ENCODE measurements at places on chromosomes 11 and 22. TPM values are rescaled to one million over a fixed set of nuclear protein-coding genes. Genes with fewer than 3 reads are reported as not detected.

- no peak for DNase-seq
Observed at GRCh38 chr22:31818481-31819392, 64.9 kb downstream of the DEPDC5 start.

OR2AT4 gene
- not detected for total RNA-seq

DNA sequence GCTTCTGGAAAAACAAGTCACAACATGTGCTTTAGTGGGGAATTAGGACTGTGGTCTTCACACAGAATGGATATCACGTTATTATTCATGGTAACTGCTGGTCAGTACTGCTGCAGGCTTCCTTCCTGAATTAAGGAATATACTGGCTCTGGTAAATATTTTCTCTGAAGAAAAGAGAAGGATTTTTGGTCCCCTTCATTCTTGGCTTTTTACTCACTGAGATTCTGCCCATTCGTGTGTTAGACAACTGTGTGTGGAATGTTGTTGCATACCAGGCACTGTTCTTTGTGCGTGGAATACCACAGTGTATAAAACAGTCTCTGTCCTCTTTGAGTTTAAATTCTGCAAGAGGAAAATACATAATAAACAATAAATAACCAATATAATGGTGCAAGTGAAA lies 80.3 kb downstream of the ALX4 start:
- no peak for DNase-seq

HTR3A gene
- not detected for total RNA-seq

GRCh38 chr22:17518406-17518805 lies 44.9 kb upstream of the SLC25A18 start:
- DNase-seq = no peak

KRTAP5-4 gene
- total RNA-seq = not detected

NCAPD3 gene
- 43.9 TPM for total RNA-seq

DNA sequence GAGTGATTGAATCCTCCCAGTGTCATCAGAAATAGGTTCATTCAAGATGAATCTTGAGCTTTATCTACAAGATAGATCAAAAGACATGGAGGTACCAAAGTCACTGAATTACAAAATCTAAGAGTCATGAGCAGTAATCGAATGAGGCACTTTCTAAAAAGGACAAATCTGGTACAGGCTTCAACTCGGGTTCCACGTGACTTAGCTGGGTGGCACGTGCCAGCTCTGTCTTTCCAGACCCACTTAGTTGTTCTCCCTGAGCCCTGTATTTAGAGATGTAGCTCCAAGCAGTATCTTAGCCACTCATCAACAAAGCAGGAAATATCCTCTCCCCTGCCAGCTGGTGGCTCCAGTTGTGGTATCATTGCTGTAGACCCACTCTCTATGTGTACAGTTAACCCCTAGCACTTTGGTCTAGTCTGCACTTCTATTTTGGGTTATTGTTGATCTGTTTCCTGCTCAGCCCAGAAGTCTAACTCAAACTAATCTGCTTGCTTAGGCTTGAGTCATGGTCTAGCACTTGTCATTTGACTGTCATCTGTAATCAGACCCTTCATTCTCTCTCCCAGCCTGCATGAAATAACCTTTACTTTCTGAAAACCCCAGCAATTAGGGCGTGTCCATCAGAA lies 528.7 kb downstream of the ETS1 start:
- no peak for DNase-seq

OR10D3 gene
- not detected for total RNA-seq

GRCh38 chr22:45072322-45072903 lies 62.6 kb upstream of the PHF21B start:
- DNase-seq = peak; percentile 91

GRCh38 chr22:20729194-20729593 lies 44.7 kb upstream of the SERPIND1 start:
- no peak for DNase-seq

SPINDOC gene
- 26.2 TPM for total RNA-seq

NXPE4 gene
- total RNA-seq = not detected

MALAT1 gene
- total RNA-seq = 283 TPM

CASP1 gene
- 2.3 TPM for total RNA-seq

- peak; percentile 36 for DNase-seq
Observed at GRCh38 chr11:69573761-69574607, 67.0 kb upstream of the CCND1 start.

- no peak for DNase-seq
Observed at GRCh38 chr11:96172604-96173003, 170.4 kb downstream of the MAML2 start.

GRCh38 chr11:119065369-119065768 lies 2.2 kb upstream of the VPS11 start:
- DNase-seq = no peak

Measured in MG63 (cell line).